GF-D8 (cell line): ENCODE measurements at places on chromosomes 11 and 22.

- no peak for DNase-seq
Measured at GRCh38 chr11:72352859-72353551, 81.3 kb downstream of the CLPB start.

- DNase-seq = no peak
Measured at GRCh38 chr11:65151331-65151899, 17.1 kb upstream of the SYVN1 start.

DNA sequence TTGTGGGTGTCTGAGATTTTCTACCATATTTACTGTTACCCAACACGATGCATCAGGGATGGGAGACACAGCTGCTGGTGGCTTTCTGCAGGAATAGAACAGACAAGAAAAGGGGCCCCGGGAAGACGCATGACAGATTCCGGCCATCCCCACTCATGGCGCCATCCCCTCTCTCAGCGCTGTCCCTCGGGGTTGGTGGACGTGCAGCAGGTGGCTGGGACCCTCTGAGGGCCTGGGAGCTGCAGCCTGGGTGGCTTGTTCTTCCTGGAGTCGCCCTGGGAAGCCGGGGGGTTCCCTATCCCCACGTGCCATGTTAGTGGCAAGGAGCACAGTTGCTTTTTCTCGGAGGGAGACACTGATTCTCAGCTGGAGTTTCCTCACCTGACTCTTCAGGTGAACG is 1123.3 kb downstream of the BRD1 start:
- no peak for DNase-seq

GRCh38 chr22:22021162-22021750 is 38.7 kb upstream of the TOP3B start:
- DNase-seq = no peak

DNA sequence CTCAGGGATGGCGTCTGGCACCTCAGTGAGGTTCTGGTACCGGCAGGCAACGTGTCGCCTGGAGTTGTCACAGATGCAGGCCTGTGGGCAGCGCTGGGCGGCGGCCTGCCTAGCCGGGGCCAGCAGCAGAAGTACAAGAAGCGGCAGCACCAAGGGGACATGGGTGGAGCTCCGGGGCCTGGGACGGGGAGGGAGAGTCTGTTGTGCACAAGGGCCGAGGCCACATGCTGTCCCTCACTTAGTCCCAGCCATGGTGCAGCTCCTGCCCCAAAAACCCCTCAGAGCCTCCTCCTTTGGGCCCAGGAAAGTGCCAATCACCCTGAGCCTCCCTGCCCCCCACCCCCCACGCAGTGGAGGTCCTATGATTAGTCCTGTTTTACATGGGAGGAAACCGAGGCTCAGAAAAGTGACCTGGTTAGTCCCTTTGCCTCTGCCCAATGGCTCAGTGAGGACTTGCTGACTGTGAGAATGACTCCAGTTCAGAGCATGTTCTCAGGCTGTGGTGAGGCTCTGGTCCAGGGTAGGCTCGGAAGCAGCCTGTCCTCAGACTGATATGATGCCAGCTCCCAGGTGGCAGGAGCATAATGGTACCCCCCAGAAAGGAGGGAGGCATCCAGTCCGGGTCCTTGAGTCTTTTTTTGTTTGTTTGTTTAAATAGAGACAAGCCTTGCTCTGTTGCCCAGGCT is 1.1 kb downstream of the CHADL start:
- no peak for DNase-seq

DNA sequence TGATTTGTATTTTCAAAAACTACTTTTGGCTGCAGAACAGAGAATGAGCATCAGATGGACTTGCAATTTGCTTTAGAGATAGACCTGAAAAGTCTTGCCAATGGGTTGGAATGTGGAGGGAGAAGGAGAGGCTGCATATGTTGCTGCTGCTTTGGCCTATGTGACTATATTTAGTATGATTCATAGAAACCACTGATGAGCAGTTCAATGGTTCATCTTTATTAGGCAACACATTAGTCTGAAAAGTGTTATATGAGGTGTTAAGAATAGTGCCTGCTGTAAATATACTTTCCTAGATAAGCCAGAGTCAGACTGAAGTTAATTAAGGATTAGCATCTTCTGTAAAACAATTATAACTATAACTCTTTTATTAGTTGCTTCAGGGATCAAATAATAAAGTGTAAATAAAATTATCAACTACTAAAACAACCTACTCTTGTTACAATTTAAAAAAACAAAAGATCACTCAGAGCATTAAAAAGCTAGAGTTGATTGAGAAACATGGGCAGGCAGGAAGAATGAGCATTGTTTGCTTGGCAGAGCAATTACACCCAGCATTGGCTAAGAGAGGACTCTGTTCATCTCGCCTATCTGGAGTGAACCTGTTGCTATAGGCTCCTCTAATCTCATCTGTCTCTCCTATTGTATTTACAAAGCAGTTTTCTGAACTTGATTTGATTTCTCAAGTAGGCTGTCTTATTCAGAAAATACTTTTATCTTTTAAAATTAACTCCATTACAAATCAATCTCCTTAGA is 36.3 kb downstream of the HORMAD2 start:
- no peak for DNase-seq

DNA sequence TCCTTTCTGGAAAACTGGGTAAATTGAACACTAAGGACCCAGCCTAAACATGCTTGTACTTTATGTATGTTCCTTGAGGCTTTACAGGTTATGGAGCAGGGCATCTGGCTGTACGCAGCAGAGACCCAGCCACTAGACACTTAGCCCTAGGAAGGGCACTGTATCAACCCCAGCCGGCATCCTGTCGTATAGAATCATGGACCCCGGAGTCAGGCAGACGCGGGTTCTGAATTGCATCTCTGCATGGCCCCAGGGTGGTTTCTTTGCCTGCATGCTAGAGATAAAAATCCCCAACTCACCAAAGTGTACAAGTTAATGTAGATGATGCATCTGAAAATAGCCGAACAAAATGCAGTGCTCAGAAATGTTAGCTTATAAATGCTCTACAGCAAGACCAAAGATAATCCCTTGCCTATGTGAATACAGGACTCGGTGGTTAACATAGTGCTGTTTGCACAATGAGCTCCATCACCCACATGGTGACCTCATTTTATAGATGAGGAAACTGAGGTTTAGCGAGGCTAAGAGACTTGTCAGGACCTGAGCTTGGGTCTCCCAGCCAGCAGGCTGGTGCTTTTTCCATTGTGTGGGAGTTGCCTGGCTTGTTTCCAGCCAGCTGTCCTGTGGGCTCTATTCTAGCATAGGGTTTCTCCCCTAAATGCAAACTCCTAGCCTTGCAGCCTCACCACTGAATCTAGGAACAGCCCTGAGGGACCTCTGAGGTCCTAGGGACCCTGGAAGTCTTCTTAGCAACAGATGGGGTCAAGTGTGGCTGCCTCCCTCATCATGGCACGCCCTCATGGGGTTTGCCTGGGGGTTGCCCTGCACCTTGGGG is 7.3 kb downstream of the CD6 start:
- no peak for DNase-seq

- no peak for DNase-seq
Measured at GRCh38 chr11:95372097-95372656, 141.2 kb upstream of the SESN3 start.

DNA sequence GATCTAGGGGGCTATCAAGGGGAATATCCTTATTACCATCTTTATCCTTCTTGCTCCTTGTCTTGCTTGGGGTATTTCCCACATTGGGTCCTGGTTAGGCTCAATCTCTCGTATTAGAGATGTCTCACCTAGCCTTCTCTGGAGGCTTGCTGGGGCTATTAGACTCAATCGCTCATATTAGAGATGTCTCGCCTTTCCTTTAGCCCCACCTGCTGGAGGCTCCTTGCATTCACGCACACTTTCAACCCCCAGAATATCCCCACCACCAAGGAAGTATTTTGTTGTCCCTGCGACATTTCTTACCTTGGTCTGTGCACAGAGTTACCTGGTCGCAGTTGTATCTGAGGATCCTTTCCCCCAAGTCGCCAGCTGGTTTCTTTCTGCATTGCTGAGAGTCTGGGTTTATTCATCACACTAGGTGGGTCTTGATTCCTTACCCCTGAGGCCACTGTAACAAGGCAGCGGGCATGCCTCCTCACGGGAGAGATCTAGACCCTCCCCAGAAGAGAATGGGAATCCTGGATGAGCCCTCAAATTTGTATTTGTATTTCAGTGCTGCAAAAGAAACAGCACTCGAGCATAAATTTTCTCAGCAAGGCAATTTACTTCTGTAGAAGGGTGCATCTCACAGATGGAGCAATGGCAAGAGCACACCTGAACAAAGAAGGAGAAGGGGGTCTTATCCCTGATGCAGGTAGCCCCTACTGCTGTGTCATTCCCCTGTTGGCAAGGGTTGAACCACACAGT is 15.9 kb upstream of the HYLS1 start:
- no peak for DNase-seq

DNA sequence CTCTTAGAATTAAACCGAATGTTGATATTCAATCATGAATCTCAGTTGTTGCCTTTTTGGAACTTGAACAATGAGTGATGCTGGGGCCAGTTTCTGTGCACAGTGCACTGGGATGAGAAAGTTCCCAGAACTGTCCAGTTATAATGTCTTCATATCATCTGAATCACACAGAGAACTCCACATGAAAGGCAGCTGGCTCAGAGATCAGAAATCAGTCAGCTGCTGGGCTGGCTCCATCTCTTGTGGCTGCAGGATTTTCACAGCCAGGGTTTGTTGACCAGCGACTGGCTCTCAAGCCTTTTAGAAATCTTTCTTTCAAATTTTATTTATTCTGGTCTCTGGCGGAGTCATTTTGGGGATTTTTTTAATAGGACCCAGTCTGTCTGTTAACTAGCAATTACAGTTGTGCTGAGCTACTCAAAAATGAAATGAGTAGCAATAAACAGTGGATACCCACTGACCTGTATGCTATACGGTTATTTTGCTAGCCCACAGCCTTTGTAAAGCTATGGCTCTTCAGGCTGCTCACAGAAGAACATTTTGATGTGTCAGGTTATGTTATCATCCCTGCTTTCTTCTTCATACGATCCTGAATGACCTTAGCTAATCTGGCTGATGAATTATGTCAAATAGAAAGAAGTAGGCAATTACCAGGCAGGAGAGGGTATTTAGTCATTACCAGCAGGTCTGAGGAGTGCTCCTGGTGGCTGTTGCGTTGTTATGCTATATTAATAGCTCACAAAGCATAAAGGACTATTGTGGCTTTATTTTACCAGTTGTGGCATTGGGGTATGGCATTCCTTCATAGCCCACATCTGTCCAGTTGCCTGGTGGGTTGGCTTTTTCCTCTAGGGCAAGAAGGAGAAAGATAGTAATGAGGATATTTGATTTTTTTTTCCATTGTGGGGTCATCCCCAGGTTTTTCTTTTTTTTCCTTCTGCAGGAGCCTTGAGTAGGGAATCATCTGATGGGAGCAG is 3.6 kb downstream of the FAT3 start:
- no peak for DNase-seq

GRCh38 chr11:25633230-25633629 is 698.7 kb upstream of the ANO3 start:
- no peak for DNase-seq

DNA sequence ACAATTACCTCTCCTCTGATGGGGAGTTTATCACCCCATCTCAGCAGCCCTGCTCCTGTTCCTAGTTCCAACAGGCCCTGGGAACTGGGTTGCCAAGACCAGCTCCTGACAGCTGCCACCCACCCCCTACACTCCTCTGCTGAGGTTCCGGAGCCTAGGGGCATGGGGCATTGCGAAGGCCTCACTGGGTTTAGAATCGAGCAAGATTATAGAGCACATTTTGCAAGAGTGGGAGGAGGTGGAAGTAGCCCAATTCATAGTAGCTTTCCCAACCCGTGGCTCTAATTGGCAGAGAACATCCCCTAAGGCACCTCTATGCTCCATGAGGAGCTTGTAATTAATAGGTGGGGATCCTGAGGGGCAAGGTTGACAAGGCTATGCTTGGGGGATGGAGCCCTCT is 23.0 kb downstream of the MYEOV start:
- DNase-seq = no peak

GRCh38 chr22:27420817-27421361 is 380.7 kb downstream of the MN1 start:
- no peak for DNase-seq

DNA sequence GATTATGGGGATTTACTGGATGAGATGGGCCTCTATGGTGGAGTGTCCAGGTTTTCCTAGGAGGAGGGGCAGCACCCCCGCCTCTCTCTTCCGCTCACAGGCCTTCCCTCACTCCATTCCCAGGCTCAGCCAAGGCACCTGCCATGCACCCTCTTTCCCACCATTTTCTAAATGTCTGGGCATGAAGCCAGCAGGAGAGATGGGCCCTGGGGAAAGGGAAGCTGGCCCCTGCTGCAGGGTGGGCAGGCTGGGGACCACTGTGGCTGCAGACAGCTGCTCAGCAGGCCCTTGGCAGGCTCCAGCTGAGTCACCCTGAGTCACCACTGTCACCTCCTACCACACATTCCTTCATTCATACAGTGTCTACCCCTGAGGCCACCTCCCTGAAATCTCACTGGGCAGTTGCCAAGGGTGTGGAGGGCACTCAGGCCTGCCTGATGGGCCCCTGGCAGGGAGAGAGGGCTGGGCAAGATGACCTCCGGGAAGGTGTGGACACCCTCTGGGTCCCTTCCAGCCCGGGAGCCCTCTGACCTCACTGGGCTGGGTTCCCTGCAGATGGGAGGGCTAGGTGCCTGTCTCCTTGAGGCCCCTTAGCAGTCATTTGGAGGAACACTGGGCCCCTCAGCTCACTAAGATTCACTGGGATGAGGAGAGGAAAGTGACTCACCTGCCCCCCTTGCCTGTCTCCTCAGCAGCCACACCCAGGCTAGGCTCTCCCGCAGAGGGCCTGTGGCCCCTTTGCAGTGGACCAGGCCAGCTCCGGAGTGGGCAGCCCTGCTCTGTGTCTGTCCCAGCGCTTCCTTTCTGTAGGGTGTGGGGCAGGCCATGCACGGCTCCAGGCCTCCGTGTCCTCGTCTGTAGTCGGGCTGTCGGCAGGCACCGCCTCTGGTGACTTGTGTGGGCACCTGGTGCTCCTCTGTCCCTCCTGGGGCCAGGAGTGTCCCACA is 7.8 kb downstream of the MYEOV start:
- DNase-seq = no peak

DNA sequence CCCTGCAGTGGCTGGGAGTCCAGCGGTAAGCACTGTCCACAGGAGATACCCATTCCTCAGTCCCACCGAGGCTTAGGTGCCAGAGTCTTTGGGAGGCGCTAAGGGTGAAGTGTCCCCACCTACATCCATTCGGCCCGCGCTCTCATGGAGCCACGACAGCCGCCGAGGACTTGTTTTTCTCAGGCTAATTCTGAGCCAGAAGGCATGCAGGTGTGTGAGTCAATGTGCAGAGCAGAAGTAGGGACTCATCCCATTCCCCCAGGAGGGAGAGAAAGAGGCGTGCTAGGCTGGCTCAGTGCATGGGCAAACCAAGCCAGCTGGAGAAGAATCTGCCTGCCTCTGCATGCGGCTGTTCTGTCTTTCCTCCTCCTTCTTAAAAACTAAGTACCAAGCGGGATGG is 46.6 kb downstream of the KCNC1 start:
- DNase-seq = no peak

- no peak for DNase-seq
Measured at GRCh38 chr22:17569971-17570511, 6.7 kb downstream of the SLC25A18 start.
